ENCODE measurements at places on chromosomes 2 and 18. TPM values are rescaled to one million over a fixed set of nuclear protein-coding genes. Genes with fewer than 3 reads are reported as not detected.
A peak's percentile ranks its signal among the peaks of the same experiment; 100 is the strongest.

STK11IP gene
- 24.2 TPM for total RNA-seq

PKDCC gene
- 0.49 TPM for total RNA-seq

TMEM200C gene
- not detected for total RNA-seq

SNORC gene
- total RNA-seq: 8.2 TPM

ZNG1B gene
- total RNA-seq: 44.6 TPM

ZNF512 gene
- total RNA-seq: 19.9 TPM

SERPINB11 gene
- not detected for total RNA-seq

GRCh38 chr18:5628512-5629255 lies 84.9 kb upstream of the EPB41L3 start:
- H3K4me1 ChIP-seq: no peaks in the 10 kb centered on the region
- H3K27me3 ChIP-seq: no peaks in the 10 kb centered on the region
- no peak for DNase-seq
- no peak overlapping the region for H3K27ac ChIP-seq

GRCh38 chr2:54570925-54571694 lies 115.0 kb downstream of the SPTBN1 start:
- H3K36me3 ChIP-seq: peaks cover 6% of the 10 kb centered on the region
- no peaks in the 10 kb centered on the region for H3K27me3 ChIP-seq
- DNase-seq: peak; percentile 87
- peak overlapping the region; percentile 63 for H3K4me3 ChIP-seq
- peaks cover 68% of the 10 kb centered on the region for H3K4me1 ChIP-seq
- peak overlapping the region; percentile 94 for H3K27ac ChIP-seq

DNA sequence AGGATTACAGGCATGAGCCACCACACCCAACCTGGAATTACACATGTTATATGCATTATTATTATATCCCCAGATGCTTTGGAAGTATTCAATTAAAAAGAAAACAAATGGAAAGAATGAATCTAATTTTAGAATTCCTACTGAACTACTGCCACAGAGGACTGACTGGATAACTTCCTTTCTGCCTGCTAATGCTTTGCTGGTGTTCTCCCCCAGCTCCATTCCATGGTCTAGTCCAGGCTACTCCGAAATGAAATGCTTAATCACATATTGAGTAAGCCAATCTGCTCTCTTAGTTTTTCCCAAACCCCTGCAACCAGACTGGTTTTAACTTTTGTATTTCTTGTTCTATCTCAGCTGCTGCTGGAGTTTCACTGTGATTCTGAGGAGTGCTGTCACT lies 519.1 kb downstream of the SOX11 start:
- H3K27me3 ChIP-seq: no peaks in the 10 kb centered on the region
- DNase-seq: no peak
- no peaks in the 10 kb centered on the region for H3K36me3 ChIP-seq
- H3K27ac ChIP-seq: no peak overlapping the region

DNA sequence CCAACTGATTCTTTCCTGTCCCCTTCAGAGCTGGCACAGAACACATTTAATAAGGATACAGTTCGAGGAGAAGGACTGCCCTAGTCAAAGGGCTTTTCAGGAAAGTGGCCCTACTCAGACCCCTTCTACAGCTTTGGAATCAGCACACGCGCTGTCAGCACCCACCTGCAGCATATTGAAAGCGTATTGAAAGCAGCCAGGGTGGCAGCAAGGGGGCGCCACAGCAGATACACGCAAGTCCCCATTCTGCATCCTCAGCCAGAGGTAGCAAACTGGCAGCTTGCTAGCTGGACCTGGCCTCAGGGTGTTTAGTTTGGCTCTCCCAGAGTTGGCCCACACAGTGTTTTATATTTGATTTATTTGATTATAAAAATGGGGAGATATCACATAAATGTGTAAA lies 101.0 kb upstream of the NT5C1B start:
- H3K27ac ChIP-seq: no peak overlapping the region
- no peak overlapping the region for H3K4me3 ChIP-seq
- H3K27me3 ChIP-seq: no peaks in the 10 kb centered on the region
- DNase-seq: peak; percentile 3

- no peaks in the 10 kb centered on the region for H3K36me3 ChIP-seq
- DNase-seq: no peak
- no peaks in the 10 kb centered on the region for H3K4me1 ChIP-seq
These were observed 113.0 kb downstream of the DPP4 start for GRCh38 chr2:161961061-161961460.

DNA sequence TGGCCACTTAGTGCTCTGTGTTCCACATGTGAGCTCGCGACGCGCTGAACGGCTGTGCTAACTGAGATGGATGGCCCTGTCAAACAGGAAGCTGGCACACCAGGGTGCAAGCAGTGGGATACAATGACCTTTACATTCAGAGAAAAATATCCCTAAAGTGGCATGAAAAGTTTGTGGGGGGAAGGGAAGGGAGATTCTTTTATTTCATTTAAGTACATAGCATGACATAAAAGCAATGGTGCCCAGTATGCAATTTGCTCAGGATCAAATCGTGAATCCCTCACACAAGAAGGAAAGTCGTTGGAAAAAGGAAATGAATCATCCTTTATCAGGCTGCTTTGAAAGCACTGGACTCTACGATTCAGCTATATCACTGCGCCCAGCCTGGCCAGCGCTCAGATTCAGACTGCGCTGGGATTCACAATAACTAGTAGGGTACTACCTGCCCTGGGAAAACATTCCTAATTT lies 26.0 kb downstream of the SATB2 start:
- no peak overlapping the region for H3K4me3 ChIP-seq
- no peaks in the 10 kb centered on the region for H3K27me3 ChIP-seq
- no peaks in the 10 kb centered on the region for H3K4me1 ChIP-seq
- no peak overlapping the region for H3K27ac ChIP-seq
- H3K36me3 ChIP-seq: peaks cover 13% of the 10 kb centered on the region

DNA sequence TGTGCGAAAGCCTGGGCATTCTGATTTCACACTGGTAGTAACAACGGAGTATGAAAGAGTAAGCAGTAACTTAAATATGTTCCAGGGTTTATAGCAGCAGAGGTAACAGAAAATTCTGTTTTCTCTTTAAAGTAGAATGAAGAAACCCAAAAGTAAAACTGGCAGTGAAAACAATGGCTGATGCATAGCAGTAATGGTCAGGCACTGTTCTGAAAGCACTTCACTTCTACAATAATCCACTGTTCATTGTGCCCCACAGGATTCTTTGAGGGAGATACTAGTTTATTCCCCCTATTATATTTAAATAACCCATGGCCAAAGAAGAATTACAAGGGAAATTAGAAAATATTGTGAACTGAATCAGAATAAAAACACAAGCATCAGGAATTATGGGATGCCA lies 9.3 kb upstream of the DNAJC10 start:
- no peaks in the 10 kb centered on the region for H3K27me3 ChIP-seq
- H3K4me3 ChIP-seq: no peak overlapping the region
- H3K27ac ChIP-seq: no peak overlapping the region

- no peaks in the 10 kb centered on the region for H3K36me3 ChIP-seq
- H3K27ac ChIP-seq: no peak overlapping the region
- peaks cover 5% of the 10 kb centered on the region for H3K4me1 ChIP-seq
- no peak overlapping the region for H3K4me3 ChIP-seq
These were observed 394.9 kb downstream of the ARHGAP15 start for GRCh38 chr2:143524119-143524553.

GRCh38 chr2:99682275-99683060 lies 192.7 kb upstream of the REV1 start:
- no peaks in the 10 kb centered on the region for H3K36me3 ChIP-seq
- no peaks in the 10 kb centered on the region for H3K4me1 ChIP-seq
- no peak overlapping the region for H3K27ac ChIP-seq
- no peak for DNase-seq

DNA sequence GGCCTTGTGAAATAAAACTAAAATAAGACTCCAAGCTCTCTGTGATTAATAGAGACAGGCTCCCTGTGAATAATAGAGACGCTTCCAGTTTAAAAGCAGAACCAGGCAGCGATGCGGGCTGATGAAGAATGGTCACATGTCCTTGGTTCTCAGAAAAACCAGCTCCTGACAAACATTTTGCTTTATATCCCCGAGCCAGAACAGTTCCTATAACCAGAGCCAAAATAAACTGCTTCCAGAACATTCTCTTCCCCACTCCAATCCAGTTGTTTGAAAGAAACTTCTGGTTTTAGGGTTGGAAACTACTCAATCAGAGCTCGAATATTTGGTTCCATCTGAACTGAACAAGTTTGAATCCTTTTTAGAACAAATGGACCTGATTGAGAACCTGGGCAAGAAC lies 213.7 kb downstream of the TSN start:
- no peaks in the 10 kb centered on the region for H3K27me3 ChIP-seq
- no peak overlapping the region for H3K4me3 ChIP-seq
- H3K27ac ChIP-seq: no peak overlapping the region
- DNase-seq: no peak
- peaks cover 16% of the 10 kb centered on the region for H3K4me1 ChIP-seq

DNA sequence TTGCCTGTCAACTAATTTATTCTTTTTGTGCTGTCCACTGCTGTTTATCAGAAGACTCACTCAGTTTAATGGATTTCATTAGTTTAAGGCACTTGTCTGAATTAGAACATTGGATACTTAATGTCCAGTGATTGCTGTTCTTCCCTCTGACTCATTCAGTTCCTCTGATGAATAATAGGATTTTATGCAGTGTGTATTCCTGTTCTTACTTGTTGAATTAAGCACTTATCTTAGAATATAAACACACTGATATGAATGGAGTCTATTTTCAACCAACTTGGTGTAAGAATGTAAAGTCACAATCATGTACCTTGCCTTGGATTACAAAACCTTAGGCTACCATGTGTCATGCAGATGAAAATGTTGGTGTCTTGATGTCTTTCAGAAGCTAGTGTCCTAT lies 87.0 kb upstream of the PROKR1 start:
- H3K4me1 ChIP-seq: no peaks in the 10 kb centered on the region
- no peak overlapping the region for H3K4me3 ChIP-seq
